Right renal pelvis (tissue), 4 donors: ENCODE measurements at places on chromosomes 3 and 15. TPM values are rescaled to one million over a fixed set of nuclear protein-coding genes. Genes with fewer than 3 reads are reported as not detected.

Gene RAD18
- 12.7 TPM for polyA plus RNA-seq

Gene MINAR1
- 0.97 TPM for polyA plus RNA-seq

- DNase-seq: no peak
Measured at GRCh38 chr15:50135031-50135551, 16.1 kb upstream of the ATP8B4 start.

DNA sequence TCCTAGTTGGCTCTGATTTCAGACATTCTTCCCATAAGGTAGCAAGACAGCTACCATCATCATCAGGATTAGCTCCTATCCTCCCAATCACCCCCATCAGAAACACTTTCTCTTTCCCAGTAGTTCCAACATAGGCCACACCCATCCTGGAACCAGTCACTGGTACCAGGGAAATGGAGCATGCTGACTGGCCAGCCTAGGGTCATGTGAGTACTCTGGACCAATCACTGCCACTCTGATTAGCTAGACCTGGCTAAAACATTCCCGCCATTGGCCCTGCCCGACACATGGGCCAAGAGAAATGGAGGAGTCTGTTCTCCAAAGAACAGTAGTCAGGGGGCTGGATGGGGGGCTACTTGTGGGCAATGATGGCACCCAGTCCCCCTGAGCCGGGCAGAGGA, 12.4 kb downstream of the EFCC1 start:
- no peak for DNase-seq

GRCh38 chr3:128128251-128128650, 4.6 kb upstream of the RUVBL1 start:
- no peak for DNase-seq

DNA sequence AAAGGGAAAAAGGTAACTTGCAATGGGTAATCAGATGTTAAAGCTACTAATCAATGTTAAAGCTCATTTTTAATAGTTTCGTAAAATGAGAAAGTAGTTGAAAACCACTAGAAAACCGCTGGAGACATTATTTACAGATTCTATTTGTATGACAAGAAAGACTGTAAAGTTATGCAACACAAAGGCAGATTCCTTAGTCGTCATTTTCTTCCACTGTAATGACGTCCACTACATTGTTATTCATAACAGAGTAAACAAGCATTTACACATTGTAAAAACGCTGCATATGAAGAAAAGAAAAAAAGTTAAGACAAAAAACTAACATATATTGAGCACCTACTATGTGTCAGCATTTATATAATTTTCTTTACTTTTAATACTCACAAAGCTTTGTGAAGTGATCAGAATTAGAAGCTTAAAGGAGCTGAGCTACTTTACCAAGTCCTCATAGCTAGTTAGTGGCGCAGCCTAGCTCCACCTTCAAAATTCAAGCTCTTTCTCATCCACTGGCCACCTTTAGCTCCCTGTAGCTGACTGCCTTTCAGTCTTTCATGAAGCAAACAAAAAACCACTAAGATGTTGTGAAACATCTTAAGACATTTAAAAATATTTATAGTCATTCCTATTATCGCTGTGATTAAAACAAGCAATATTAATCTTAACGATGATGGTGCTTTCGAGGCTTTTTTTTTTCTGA, 100.1 kb upstream of the CDIN1 start:
- no peak for DNase-seq
